COLO829 (cell line): ENCODE measurements at places on chromosomes 4 and X.

GRCh38 chr4:140944572-140944971, 188.4 kb upstream of the TBC1D9 start:
- DNase-seq = peak; percentile 35

GRCh38 chr4:74777531-74777930, 16.8 kb downstream of the BTC start:
- DNase-seq = no peak

DNA sequence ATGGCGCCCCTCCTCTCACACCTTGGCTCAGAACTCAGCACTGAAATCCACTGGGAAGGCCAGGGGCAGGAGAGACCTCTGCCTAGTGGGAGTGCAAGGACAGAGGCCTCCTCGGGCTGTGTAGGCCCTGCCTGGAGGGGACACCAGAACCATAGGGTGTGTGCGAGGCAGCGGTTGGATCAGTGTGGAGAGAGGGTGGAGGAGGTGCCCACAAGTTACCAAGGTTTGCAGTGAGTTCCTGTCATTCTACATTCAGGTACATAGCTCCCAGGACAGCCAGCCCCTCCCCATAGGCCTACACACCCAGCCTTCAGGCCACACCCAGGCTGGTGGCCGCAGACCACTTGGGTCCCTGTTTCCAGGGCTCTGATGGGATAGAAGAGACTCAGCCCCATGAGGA, 19.2 kb upstream of the SPON2 start:
- DNase-seq = no peak

- DNase-seq = no peak
These were observed 77.2 kb upstream of the BOD1L1 start for GRCh38 chr4:13704761-13705160.

DNA sequence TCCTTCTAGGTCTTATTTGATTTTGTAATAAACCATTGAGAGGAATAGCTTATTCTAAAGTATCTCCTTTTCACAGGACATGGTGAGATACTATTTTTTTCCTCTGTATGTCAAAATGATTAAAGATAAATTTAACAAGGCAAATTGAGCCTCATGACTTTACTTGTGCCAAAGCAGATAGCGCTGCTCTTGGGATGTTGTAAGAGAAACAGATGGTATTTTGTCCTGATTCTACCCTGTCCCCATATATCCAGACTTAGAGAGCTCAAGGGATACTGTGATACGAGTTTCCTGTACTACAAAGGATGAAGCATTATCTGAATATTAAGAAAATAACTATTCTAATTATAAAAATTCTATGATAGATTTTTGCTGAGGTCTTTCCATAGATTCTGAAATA, 34.0 kb downstream of the EMCN start:
- no peak for DNase-seq

- DNase-seq = peak; percentile 16
These were observed 54.9 kb downstream of the F8 start for GRCh38 chrX:154967603-154968002.

DNA sequence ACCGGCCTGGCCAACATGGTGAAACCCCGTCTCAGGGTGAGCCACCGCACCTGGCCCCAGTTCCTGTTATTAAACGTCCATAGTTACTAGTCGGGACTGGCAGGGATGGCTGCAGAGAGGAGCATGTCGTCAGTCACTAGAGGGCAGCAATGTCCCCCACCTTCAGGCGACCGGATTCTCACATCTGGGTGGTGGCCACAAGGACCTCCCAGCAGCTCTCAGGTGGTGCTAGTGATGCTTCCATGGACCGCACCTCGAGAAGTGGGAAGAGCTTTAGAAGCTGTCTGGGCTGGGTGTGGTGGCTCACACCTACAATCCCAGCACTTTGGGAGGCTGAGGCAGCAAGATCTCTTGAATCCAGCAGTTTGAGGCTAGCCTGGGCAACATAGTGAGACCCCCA, 13.3 kb upstream of the IL3RA start:
- no peak for DNase-seq

DNA sequence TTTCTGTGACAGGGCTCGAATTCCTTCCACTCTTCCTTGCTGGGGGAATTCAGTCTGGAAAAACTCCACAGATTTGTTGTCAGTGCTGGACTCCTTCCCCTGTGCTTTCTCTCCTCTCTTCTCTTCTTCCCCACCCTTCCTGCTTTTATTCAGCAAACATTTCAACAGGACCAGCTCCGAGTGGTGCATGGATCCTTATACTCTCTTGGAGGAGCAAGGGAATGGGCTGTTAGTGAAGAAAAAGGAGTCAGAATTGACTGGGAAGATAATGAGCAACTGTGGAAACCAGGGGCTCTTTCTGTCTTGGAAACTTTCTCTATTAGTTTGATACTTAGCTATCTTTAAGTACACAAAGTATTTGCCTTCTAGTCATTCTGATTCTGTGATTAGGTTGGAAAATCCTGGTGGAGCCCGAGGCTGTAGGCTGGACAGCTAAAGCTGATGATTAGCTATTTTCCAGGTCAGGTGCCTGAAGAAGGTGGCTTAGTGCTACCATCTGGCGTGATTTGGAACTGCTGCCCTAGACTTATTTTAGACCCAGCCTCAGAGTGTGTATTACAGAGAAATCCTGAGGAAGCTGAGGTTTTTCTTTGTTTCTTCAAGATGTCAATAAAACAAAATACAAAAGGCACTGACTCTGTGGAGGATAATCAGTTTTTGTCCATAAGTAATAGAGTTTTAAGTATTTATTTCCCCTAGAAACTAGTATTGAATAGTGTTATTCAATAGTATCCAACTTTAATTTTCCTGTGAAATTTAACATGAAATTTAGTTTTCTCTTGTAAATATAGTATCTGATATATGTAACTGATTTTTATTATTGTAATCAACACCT, 38.4 kb downstream of the NAP1L5 start:
- peak; percentile 89 for DNase-seq

- no peak for DNase-seq
These were observed 283.7 kb downstream of the PACRGL start for GRCh38 chr4:20983763-20984575.

DNA sequence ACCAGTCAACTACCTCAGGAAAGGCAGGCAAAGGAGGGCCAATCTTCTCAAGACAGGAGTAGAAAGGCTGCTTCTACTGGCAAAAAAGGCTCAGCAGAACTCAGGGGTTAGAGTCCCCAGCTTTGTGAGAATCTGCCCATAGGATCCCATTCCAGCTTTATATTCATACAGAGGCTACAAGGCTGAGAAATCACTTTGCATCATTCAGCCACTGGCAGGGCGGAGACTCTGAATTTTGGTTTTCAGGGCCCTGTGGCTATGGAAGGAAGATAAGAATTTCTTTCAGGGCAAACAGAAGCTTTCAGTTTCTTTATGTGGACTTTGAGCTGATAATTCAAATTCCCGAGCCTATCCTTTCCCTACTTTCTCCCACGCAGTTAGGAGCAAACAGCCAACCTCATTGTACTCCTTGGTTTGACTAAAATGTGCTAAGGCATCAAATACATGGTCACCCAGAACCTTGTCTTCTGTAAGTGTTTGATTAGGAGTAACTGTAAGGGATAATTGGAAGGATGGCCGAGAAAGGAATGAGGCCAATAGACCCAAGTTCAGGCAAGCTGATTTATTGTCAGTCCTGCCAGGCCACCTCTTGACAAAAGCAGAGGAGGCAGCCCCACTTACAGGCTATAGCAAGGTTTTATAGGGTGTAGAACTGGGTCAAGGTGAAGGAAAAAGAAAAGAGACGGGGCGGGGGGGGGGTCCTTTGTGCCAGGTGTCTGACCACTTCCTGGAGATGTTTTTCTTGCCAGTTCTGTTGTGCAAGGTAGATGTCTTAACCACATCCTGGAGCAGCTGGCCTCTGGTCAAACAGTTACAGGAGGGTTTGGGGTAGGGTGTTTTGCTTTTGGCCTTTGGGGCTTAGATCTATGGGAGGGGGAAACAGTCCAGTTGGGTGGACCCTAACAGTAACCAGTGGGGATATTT, 165.3 kb upstream of the PPP1R2C start:
- DNase-seq = peak; percentile 63

GRCh38 chr4:53592686-53593501, 1.6 kb upstream of the LNX1 start:
- DNase-seq = no peak

GRCh38 chrX:116239944-116240840, 69.6 kb downstream of the AGTR2 start:
- DNase-seq = no peak

- DNase-seq = no peak
These were observed 795.0 kb downstream of the CENPC start for GRCh38 chr4:66750273-66750672.

GRCh38 chrX:39693298-39693697, 404.5 kb downstream of the BCOR start:
- no peak for DNase-seq

GRCh38 chrX:41087201-41087600, 2.0 kb downstream of the USP9X start:
- no peak for DNase-seq

DNA sequence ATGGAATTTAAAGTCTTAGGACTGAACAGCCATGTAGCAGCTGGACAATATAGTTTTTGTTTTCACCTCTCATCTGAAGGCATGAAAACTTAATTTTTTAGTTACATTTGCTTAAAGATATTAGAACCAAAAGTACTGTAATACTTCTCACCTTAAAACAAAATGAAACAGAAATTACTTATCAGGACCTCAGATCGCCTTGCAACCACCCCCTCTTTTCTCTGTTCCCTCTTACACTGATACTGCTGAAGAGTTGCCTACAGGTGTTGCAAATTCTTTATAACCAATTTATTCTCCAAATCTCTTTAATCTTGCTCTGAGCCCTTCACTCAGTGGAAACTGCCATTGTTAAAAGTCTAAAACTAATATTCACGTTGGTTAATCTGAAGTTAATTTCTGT, 145.0 kb downstream of the SPCS3 start:
- no peak for DNase-seq

GRCh38 chrX:154750301-154751202, at the start of gene GAB3:
GAB3 (minus strand) TSS chrX:154751077; CDS start chrX:154751025, 52 bp downstream.
- DNase-seq = no peak

DNA sequence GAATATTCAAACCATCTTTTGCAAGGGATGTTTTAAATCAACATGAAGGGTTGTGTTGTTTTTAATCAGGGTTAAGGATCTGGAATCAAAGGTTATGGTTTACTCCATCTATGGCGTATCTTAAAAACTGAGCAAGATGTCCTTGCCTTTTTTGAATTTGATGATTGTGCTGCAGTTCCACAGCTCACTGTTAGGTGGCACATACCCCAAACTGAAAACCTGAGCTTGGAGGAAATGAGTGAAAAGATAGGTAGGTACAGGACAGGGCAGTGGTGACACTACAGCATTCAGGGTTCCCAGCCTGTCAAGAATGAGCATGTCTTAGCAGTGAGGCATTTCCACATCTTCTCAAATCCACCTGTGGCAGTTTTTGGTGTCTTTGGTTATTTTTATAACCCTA, 13.1 kb upstream of the EOLA1 start:
- no peak for DNase-seq

GRCh38 chr4:159204566-159204965, 101.7 kb downstream of the RAPGEF2 start:
- DNase-seq = no peak

GRCh38 chr4:182823576-182823975, 93.6 kb downstream of the DCTD start:
- DNase-seq = no peak

DNA sequence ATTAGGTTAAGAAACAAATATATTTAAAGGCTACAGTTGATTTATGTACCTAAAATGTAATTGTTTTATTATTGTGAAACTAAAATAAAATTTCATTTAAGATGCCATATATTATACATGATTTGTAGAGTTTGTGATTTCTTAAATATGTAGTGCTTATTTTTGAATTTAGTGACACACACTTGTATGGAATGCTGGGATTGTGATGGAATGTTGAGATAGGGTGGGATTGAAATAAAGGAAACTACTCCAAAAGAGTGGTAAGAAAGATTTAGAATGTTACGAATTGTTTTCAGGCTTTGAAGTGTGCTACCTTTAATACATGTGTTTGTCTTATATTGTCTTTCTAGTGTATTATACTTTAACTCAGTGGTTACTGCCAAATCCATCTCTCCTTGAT, 330.3 kb upstream of the PITX2 start:
- no peak for DNase-seq

DNA sequence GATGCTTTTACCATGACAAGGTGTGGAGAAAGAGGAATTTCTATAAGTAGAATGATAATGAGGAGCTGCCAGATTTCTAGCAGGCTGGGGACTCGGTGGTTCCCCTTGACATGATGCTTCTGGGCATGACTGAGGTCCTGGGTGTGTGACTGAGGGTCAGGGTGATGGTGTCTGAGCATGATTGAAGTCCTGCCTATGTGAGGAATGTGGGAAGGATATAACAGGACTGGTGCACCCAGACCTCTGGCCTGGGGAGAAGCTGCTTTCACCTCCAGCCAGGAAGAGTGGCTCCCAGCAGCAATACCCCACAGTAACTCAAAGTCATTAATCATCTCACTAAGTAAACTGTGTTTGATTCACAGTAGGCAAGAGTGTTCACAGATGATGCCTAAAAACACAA, 17.4 kb downstream of the SORBS2 start:
- no peak for DNase-seq

- no peak for DNase-seq
These were observed 41.0 kb downstream of the TXLNG start for GRCh38 chrX:16827225-16827624.

DNA sequence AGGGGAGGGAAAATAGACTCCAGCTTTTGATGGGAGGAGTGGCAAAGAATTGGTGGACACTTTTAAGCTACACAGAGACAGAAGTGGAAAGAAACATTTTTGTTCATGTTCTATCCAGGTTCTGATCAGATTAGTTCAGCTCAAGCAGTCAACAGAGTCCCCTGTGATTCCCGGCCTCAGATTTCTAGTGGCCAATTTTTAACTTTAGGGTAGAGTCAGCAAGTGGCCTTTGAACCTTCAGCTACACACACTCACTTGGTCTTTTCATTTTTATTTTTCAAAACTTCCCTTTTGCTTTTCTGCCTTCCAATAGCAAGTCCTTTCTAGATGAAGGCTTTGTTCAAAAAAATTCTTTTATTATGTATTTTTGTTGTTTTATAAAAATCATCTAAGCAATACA, 169.2 kb upstream of the RPS6KA3 start:
- DNase-seq = no peak

GRCh38 chrX:120356084-120356483, 5.8 kb upstream of the ATP1B4 start:
- no peak for DNase-seq

- DNase-seq = peak; percentile 24
These were observed 35.0 kb downstream of the NUDT11 start for GRCh38 chrX:51461053-51462044.

- no peak for DNase-seq
These were observed 75.4 kb downstream of the SH3KBP1 start for GRCh38 chrX:19811807-19812604.

GRCh38 chr4:108443585-108443984, 176.8 kb upstream of the RPL34 start:
- DNase-seq = no peak
